ENCODE measurements at places on chromosomes 1 and 21.

GRCh38 chr1:211680752-211681327 lies 5.4 kb upstream of the NEK2 start:
- peak; percentile 91 for DNase-seq

DNA sequence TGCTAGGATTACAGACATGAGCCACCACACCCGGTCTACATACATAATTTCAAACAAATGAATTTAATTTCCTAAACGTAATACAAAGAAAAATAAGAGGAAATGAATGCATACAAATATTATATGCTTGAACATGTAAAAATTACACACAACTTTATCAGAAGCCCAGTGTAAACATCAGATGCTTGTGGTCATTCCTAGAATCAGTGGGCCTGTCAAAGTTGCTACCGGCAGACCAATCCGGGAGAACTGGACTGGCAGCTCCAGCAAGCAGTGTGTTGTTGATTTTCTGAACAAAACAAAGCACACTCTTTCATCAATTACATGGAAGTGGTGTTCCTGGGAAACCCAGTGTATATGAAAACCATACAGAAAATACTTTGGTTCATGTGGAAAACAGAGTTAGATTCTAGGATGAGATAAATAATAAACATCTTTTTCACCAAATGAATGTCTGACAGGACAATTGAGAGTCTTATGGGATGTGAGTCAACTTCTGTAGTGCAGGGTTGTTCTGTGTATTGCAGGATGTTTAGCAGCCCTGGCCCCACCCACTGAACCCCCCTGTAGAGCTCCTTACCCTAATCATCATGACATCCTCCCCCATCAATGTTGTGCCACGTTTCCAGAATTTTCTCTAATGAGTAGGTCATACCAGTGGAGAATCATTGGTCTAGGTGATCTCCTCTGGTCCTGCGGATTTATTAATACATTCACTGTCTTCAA lies 33.8 kb downstream of the MFSD2A start:
- no peak for DNase-seq

GRCh38 chr1:1857096-1857703 lies 33.7 kb downstream of the GNB1 start:
- DNase-seq = no peak

GRCh38 chr1:70745199-70745598 lies 302.4 kb downstream of the PTGER3 start:
- DNase-seq = peak; percentile 22

- no peak for DNase-seq
Observed at GRCh38 chr21:39984286-39984991, 117.2 kb downstream of the PCP4 start.

DNA sequence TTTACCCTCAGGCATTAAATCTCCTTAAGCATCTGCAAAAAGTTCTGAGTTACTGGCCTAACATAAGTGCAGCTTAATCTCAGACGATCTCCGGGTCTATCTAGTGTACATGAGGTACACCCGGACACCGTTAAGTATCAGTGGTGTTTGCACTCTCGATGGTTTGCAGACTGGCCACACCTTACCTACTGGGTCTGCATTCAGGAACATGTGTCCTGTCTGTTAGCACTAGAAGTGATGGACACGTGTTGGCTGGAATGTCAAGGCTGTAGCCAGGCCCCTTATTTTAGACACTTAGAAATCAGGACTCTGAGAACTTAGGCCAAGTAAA lies 783 bp upstream of the AGL start:
- DNase-seq = no peak

DNA sequence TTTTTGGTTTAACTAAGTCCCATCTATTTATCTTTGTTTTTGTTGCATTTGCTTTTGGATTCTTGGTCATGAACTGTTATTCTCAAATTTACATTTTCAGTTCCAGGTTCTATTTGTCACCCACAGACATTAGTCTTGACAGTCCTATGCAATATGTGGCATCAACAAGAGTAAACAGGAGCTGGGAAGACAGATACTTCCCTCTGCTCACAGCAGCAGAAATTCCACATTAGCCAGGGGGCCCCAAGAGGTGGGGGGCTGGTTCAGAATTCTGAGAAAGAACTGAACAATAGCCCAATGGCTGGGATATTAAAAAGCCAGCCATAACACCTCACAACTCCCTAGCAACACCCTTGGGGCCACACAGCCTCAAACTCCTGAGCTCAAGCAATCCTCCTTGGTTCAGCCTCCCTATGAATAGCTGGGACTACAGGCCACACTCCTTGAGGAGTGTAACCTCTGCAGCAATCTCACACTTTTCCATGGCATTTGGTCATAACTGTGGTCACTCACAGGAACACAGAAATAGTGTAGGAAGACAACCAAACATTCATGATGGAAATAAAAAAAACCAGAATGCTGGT lies 67.8 kb downstream of the ERG start:
- DNase-seq = no peak

DNA sequence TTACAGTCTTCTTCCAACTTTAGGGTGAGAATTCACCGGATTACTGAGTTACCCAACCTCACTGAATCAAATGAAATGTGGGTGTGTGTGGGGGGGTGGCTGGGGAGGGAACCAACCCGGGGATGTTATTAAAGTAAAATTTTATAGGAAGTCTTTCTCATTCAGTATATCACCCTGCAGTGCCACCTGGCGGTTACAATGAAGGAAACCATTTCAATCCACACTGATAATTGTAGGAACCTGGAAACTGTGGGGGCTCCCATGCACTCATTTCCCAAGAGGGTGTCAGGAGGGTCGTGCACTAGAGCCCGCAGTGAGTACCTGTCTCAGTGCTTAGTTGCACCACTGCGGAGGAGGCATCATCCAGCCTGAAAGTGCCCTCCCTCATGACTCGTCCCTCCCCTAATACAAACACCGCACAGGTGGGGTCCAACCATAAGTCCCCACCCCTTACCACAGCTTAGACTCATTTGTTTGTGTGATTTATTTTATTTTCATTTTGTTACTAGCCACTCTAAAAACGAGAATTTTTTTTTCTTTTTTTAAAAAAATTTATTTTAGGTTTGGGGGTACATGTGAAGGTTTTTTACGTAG lies 29.1 kb upstream of the IGSF5 start:
- peak; percentile 69 for DNase-seq

DNA sequence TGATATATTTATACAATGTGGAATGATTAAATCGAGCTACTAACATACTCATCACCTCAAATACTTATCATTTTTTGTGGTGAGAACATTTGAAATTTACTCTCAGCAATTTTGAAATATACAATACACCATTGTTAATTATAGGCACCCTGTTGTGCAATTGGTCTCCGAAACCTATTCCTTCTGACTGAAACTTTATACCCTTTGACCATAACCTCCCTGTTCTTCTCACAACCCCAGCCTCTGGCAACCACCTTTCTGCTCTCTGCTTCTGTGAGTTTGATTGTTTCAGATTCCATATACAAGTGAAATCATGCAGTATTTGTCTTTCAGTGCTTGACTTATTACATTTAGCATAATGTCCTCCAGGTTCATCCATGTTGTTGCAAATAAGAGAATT lies 49.5 kb downstream of the SETD4 start:
- no peak for DNase-seq

- DNase-seq = no peak
Observed at GRCh38 chr1:36818771-36819170, 215.5 kb downstream of the GRIK3 start.

GRCh38 chr1:86645851-86646250 lies 58.5 kb upstream of the SH3GLB1 start:
- no peak for DNase-seq

GRCh38 chr1:100266741-100267140 lies 725 bp downstream of the RTCA start:
- no peak for DNase-seq

- DNase-seq = no peak
Observed at GRCh38 chr1:220462752-220463151, 65.2 kb upstream of the MARK1 start.

- no peak for DNase-seq
Observed at GRCh38 chr1:26724118-26724517, 28.3 kb downstream of the ARID1A start.

GRCh38 chr1:201181726-201182125 lies 8.9 kb upstream of the IGFN1 start:
- DNase-seq = no peak

- DNase-seq = peak; percentile 25
Observed at GRCh38 chr1:87956750-87957149, 628.1 kb downstream of the LMO4 start.

- DNase-seq = no peak
Observed at GRCh38 chr1:66933887-66934700, 9.3 kb downstream of the MIER1 start.

GRCh38 chr1:202130816-202131522 lies 8.3 kb downstream of the GPR37L1 start:
- no peak for DNase-seq

DNA sequence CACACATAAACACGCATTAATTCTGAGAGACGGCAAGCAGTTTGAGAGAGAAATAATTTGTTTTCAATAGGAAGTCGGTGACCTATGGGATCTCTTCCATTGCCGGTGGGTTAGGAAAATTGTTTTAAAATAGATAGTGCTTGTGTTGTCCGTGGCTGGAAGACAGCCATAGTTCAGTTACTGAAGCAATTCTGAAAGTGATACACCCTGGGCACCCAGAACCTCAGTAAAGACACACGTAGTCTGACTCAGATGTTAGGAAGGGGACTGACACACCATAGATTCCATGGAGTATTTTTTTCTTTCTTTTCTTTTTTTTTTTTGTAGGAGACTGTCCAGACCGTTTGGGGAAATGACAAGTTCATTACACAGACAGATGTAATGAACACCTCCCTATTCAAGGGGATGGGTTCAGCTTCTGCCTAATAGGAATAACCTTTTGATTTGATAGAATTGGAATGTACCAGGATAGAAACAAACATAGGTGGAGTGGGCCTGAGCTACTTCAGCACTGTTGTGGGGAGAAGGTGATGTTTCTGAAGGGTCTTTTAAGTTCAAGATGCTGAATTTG lies 1.6 kb downstream of the C1orf21 start:
- DNase-seq = peak; percentile 77

- no peak for DNase-seq
Observed at GRCh38 chr1:41768583-41768982, 150.1 kb downstream of the HIVEP3 start.

DNA sequence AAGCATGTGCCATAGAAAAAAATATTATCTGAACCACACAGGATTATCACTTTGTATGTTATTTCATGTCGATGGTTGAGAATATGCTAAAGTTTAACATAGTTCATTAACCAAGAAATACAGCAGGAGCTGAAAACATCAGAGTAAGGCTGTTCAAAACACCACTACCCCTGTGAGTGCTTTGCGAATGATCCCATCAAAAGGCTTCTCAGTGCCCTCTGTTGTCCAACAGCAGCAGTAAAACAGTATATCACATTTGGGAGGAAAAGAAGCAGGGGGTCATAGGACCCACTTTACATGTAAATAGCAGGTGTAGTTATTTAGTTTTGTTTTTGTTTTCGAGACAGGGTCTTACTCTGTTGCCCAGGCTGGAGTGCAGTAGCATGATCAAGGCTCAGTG lies 289.4 kb upstream of the FMN2 start:
- DNase-seq = no peak

DNA sequence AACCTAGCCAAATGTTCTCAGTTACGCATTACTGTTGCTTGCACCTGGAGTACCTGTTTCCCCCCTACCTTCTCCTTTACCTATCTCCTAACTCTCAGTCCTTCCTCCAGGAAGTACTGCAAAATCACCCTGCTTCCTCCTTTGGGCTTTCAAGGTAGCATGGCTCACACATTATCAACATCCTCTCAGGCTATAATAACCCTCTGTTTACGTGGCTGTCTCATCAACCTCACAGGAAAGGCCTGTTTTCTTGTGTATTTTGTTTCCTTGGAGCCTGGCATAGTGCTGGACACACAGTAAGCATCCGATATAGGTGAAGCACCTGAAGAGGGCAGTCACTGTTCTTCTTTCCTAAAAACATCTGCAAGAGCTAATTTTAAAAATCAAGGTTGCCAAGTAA lies 32.7 kb upstream of the ANGPTL7 start:
- DNase-seq = no peak

- DNase-seq = peak; percentile 23
Observed at GRCh38 chr1:232998646-232999045, 48.2 kb downstream of the NTPCR start.

- DNase-seq = no peak
Observed at GRCh38 chr1:39272027-39272797, 67.7 kb downstream of the MACF1 start.

DNA sequence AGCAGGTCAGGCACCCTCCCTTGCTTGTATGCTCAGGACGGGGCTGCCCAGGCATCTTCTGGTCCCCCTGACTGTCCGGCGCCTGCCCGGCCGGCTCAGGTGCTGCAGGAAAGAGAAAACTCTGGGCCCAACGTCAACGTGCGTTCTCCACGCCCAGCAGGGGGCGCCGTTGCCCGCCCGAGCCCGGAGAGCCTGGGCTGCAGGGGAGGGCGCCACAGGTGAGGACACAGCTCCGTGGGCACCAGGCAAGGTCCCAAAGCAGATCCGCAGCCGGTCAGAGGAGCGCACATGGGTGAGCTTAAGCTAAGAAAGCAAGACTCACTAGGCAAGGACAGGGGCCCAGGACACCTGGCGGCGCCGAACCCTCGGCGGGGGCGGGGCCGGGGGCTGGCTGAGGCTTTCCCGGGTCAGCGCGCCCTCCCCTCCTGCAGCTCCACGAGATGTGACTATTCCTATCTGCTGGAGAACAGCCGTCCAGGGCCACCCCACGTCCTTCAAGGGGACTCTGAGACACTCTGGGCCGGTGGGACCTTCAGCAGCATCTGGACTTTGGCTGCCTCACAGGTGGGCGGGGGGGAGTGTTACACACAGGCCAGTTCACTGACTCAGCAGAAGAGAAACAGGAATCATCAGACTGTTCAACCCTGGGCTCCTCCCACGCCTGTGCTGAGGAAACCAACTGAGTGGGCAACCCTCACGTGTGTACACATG lies 29.3 kb downstream of the KRTAP10-1 start:
- peak; percentile 82 for DNase-seq

- no peak for DNase-seq
Observed at GRCh38 chr1:189656628-189657530, 820.8 kb downstream of the BRINP3 start.

- peak; percentile 75 for DNase-seq
Observed at GRCh38 chr1:243950166-243950565, 100.1 kb upstream of the AKT3 start.

GRCh38 chr1:150159550-150159949 lies 9.8 kb downstream of the PLEKHO1 start:
- DNase-seq = no peak

DNA sequence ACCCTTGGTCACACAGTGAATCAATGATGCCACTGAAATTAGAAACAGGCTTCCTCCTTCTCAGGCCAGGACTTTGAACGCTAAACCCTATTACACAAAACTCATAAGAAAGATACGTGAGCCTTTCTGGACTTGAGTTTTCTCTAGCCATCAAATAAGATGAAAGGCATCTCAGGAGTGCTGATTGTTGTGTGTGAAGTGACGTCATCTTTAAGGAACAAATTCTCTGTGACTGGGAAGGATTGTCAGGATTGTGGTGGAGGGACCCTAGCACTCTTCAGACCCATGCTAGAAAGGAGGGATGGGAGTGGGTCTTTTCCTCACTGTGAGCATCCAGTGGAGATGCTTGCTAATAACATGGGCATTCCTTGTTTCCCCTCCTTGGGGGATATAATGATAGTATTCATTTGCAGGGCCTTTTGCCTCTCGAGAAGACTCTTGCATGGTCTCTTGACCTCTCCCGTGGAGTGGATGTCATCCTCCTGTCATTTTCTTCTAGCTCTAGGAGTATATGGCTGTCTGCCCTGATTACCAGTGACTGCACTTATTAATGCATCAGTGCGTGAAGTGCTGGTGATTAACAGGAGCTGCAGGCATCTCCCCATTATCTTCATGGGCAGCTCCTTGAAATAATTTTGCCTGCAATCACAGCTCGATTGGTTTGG lies 39.9 kb downstream of the SPATA46 start:
- DNase-seq = no peak

Measured in GM03348 (cell line).